ENCODE measurements at places on chromosomes 13 and 19.
A peak's percentile ranks its signal among the peaks of the same experiment; 100 is the strongest.

DNA sequence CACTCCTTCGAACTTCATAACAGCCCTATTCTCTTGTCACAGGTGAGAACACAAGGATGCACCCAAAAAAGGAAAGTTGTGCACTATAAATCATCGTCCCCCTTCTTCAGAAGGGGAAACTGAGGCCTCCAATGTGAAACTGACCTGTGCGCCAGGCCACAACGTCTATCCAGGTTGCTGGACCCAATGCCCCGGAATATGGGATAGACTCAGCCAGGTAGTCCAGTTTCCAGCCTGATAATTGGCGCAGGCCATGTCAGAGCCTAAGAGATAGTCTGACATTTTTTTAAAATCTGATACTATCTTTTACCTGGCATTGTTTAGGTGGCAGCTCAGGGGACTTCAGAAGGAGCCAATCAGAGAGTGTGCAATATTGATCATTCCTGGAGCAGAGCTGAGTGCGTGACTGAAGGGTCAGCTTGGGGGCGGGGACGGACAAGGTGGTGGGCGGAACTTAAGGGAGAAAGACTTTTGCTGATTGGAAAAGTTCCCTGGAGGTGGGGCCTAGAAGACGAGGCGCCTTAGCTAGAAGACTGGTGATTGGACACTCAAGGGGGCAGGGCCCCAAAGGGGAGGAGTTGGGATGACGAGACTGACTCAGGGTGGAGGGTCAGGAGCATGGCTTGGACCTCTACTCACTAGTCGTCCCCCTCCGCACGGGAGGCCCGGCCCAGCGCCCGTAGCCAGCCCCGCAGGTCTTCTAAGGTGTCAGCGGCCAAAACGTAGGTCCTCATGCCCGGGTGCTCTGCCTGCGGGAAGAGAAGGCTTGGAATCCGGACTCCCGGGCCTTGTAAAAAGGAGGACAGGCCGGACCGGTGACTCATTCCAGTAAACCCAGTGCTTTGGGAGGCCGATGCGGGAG is 8.5 kb downstream of the PLEKHA4 start:
- DNase-seq = peak; percentile 56

- DNase-seq = no peak
Observed at GRCh38 chr13:94859278-94859691, 146.9 kb upstream of the SOX21 start.

DNA sequence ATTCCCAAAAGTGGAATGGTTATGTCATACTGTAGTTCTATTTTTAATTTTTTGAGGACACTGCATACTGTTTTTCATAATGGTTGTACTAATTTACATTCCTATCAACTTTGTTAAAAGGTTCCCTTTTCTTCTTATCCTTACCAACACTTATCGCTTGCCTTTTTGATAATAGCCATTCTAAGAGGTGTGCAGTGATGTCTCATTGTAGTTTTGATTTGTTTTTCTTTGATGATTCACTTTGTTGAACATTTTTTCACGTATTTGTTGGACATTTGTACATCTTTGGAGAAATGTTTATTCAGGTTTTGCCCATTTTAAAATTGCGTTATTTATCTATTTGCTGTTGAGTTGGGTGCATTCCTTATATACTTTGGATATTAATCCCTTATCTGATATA is 188.8 kb upstream of the SPRY2 start:
- no peak for DNase-seq

- DNase-seq = no peak
Observed at GRCh38 chr19:55646889-55647731, 902 bp upstream of the CCDC106 start.

GRCh38 chr19:53909471-53910169 is 542 bp downstream of the CACNG7 start:
- DNase-seq = no peak

DNA sequence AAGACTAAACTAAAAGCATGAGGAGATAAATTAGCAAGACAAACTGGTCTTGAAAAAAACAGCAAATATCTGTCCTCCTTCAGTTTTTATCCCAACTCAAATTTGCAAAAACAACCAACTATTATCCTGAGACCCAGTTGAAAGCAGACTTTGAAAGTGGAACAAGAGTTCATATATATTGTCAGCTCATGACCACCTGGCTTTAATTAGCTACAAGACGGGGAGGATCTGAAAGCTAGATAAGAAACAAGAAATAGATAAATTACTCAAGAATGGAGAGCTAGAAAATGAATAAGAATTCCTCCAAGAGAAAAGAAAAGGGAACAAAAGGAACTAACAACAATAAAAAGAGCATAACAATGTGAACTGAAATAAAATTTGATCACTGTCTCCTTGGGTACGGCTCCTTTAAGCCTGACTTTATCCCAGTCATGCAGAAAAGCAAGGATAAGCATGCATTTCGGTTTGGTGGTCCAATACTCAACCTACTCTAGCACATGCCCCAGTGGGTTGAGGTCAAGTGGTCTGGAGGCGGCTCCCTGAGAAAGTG is 246.9 kb downstream of the DCLK1 start:
- no peak for DNase-seq

- no peak for DNase-seq
Observed at GRCh38 chr19:7845390-7846154, 15.6 kb downstream of the EVI5L start.

GRCh38 chr13:29572575-29572974 is 22.9 kb downstream of the SLC7A1 start:
- no peak for DNase-seq

GRCh38 chr19:14659874-14660489 is 14.7 kb downstream of the ADGRE3 start:
- DNase-seq = no peak

GRCh38 chr19:16342002-16342715 is 17.5 kb downstream of the KLF2 start:
- peak; percentile 68 for DNase-seq

DNA sequence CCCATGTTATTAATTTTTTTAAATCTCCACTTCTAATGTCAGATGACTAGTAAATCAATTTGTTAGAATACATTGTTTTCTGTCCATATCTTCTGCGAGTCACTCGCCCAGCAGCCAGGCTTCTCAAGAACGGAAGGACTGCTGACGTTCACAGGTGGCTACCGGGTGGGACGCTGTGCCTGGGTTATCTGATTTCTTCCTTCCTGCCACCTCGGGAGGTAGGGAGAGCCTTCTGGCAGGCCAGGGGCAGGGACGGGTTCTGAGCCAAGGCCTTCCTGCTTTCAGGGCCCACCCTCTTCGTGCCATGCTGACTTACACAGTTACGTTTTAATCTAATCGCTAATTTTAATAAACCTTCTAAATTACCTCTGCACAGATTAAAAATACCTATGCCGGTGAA is 7.9 kb upstream of the C1QTNF9 start:
- DNase-seq = no peak

DNA sequence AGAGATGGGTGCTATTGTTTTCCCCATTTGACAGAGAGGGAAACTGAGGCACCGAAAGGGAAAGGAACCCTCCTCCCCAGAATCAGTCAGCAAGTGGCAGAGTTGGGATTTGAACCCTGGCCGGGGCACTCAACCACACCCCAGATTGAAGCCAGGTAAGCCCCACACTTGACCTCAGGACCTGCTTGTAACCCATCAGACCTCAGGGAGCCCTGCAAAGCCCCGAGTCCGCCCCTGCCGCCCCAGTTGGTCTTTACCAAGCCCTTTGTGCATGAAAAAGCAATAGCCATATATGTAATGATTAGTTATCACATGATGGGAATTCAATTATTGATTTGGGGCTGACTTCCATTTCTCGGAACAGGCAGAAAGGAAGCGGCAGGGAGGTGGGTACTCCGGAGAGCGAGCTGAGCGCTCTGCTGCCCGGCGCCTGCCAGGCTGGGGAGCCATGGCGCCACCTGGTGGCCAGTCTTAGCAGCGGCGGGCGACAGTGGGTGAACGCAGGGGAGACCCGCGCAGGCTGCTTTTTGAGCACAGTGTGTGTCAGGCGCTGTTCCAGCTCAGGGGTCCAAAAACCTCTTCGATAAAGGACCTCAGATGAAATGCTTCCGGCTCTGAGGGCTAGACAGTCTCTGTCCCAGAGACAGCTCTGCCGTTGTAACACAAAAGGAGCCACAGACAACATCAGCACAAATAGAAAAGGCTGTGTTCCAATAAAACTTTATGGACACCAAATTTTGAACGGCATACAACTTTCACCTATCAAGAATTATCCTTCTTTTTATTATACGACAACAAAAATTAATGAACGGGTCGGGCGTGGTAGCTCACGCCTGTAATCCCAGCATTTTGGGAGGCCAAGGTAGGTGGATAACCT is 82.9 kb upstream of the CACNA1A start:
- peak; percentile 74 for DNase-seq

DNA sequence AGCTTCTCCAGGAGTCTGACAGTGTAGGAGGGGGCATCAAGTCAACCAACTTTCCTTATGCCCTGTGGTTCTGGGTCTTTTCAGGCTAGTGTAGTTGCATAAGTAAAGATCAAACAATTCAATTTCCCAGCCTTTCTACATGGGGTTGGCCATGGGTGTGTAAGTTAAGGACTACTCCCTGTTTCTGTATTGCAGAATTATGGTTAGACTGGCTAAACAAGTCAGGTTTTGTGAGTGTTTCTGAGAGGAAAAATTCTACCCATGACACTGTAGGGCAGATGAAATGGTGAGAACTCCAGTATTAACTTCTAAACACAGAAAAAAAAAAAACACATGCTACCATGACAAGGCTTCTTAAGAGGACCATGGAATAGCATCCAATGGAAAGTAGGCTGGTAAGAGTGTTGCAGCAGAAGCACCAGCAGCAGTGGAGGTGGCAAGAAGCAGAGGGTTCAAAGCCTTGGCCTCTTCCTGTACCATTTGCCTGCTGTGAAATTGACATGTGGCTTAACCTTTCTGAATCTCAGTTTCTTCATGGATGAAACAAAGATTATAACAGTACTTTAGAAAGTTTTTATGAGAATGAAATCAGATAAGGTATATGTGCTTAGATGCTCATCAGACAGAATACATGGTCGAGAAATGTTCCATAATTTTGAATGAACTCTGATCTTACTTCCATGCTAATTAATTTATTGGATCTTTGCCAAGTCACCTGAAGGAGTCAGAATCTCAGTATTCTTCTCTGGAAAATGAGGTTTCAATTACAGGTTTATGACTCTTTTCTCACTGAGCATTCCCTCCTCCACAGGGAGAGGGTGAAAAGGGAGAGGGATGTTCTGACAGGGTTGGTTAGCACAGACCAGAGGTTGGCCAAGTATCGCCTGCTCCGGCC is 11.4 kb upstream of the SCEL start:
- no peak for DNase-seq

- DNase-seq = no peak
Observed at GRCh38 chr13:24687611-24688010, 7.4 kb downstream of the ATP12A start.

Data from CD4-positive, alpha-beta T cell treated with Interferon gamma for 1 hour (primary cell).